ENCODE measurements at places on chromosomes 16 and 17.
A peak's percentile ranks its signal among the peaks of the same experiment; 100 is the strongest.

GRCh38 chr16:73251608-73252007 lies 203.7 kb upstream of the ZFHX3 start:
- no peak for DNase-seq

GRCh38 chr16:62678796-62679195 lies 642.6 kb upstream of the CDH8 start:
- DNase-seq = no peak

GRCh38 chr16:72050769-72051464 lies 3.4 kb upstream of the HP start:
- no peak for DNase-seq

DNA sequence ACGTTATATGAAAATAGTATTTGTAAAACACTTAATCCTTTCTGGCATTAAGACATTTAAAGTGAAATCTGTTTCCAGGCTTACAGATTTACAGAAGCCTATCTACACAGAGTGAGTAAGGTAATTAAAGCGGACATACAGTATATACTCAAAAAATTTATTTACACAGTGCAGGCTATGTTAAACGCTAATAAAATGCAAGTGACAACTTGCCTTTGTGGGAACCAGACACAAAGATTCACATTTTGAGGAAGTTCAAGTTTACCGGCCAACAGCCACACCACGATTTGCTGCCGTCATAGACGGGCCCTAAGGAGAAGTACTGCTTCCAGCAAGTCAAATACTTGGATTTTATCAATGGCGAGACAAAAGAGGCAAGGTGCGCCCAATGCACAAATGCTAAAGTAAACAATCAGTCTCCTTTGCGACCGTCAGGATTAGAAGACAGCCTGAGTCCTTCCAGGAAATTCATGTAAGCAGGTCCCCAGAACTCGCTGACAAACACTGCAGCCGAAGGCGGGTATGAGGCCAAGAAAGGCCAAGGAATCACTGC lies 801 bp downstream of the VPS35 start:
- DNase-seq = no peak

DNA sequence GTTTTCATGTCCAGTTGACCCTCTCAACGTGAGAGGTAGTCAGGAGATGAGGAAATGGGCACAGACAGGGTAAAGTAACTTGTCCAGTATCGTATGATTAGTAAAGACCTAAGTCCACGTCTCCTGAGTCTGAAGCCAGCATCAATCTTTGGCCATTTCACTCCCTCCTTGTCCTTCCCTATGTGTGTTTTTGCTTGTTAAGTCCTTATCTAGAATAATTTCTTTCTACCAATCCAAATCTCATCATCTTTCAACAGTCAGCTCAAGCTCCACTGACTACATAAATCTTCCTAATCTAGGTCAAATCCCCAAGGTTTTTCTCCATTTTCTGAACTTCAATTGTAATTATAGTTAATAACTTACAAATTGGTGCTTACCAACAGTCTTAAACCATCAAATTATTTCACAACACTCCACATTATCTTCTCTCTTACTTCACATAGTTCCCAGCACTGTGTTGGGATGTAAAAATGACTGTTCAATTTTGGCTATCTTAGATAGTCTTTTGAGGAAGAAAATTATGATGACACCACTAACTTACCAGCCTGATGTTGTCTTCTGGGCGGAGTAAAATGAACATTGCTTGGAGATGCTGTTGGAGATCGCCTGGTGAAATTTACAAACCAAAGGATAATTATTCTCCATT lies 72.3 kb upstream of the CORO6 start:
- DNase-seq = no peak

GRCh38 chr16:2244301-2244700 lies 7.1 kb downstream of the ECI1 start:
- no peak for DNase-seq

DNA sequence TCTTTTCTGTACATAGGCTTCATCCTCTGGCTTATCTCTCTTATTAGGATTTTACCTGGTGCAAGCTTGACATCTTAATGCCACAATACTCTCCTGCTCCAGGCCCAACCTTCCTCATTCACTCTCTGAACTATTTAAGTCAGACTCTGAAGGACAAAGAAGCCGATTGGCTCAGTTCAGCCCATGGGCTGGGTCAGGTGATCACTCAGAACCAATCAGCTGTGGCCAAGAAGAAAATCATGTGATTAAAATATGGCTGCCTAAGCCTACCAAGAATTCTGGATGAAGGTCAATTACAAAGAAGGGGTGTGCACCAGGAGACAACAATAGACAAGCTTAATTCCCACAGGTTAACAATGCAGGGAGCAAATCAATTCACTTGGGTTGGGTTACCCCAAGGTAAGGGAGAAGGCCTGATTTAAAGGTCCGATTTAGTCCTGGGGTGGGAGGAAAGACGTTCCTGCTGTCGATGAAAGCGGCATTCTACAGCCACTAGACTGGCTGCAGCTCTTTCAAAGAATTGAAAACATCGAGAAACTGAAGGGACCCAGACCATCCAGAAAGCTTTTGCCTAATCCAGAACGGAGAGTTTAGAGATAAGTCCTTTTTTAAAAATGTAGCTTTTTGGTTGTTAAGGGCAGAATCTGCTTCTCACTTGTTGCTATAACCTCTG lies 42.9 kb upstream of the NFAT5 start:
- no peak for DNase-seq

DNA sequence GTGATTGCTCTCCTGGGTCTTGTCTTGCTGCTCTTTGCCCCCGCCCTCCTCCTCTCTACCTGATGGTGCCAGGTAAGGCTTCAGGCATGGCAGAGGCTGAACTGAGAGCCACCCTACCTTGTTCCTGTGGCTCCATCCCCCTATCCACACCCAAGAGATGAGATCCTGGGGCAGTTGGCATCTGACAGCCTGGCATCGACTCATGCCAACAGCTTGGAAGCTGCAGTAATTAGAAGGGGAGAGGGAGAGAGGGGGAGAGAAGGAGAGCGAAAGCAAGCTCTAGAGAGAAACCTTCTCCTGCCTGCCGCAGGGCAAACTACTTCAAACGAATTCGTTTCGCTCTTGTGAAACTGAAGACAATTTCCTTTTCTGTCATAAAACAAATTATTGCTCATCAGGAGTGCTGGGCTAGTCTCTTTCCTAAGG lies 13.8 kb upstream of the SP6 start:
- no peak for DNase-seq

- no peak for DNase-seq
These were observed 492.3 kb downstream of the NPIPA7 start for GRCh38 chr16:16871196-16871595.

- peak; percentile 78 for DNase-seq
These were observed 29.9 kb upstream of the ARL4D start for GRCh38 chr17:43368740-43369506.

Measured in NCI-H2081 treated with DMSO at 0.1 percent for 48 hours (cell line).